ENCODE measurements at places on chromosomes 11 and 22.

DNA sequence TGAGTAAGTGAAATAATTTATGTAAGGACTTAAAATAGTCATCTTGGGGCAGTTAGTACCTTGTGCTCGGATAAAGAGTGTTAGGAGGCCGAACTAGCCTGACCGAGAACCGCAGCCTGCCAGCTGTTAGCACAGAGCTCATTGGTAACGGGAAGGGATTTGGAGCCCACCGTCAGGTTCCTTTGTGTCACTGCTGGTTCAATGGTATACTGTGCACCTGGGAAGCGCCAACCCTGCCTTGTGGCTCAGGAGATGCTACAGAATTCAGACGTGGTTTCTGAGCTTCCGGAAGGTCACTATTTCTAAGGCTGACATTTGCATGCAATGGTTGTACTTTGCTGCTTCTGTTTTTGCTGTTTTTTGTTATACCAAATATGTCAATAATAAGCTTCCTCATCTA lies 403.5 kb downstream of the CADM1 start:
- DNase-seq: no peak

DNA sequence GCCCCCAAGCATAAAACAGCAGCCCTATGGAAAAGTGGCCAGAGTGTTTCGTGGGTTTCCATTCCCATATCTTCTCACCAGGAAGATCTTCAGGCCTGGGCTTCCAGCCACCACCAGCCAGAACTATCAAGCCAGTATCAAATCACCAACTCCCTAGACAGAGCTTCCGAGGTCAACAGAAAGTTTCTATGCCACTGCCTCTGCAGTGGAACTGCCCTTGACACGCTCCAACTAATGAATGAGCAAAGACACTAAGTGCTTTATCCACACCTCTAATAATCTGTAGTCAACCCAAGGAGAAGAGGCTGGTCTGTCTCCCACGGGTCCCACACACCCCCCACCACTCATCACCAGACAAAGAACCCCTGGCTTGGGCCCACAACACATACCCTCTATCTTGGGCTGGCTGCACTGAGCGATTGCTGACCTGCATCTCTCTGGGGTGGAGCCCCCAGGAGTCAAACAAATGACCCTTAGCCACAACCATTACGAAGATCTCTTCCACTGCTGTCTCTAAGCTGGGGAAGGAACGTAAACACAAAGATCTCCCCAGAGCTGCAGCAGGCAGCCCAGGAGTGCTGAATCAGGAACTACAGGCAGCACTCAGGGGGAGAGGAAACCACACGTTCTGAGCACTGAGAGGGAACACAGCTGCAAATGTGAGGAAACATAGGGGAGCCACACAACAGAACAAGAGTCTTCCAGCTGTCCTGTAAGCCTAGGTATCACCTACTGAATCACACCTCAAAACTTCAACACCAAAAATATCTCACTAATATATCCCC lies 9.7 kb downstream of the OR5AN1 start:
- DNase-seq: no peak

DNA sequence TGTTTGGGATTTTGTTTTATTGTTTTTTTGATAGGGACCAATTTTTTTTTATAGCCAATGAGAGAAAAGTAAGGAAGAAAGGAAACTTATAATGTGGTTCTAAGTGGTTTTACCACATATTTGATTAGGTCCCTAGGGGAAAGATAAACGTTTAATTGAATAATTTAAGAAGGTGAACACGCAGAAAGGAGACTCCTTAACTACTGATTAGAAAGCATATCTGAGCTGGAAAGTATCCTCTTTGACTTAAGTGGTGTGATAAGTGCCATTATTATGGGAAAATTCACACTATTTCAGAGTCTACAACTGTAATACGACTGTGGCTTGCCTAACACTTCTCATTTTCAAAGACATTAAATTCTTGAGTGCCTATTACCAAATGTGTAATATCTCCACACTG lies 106.5 kb upstream of the GRAMD1B start:
- DNase-seq: no peak

DNA sequence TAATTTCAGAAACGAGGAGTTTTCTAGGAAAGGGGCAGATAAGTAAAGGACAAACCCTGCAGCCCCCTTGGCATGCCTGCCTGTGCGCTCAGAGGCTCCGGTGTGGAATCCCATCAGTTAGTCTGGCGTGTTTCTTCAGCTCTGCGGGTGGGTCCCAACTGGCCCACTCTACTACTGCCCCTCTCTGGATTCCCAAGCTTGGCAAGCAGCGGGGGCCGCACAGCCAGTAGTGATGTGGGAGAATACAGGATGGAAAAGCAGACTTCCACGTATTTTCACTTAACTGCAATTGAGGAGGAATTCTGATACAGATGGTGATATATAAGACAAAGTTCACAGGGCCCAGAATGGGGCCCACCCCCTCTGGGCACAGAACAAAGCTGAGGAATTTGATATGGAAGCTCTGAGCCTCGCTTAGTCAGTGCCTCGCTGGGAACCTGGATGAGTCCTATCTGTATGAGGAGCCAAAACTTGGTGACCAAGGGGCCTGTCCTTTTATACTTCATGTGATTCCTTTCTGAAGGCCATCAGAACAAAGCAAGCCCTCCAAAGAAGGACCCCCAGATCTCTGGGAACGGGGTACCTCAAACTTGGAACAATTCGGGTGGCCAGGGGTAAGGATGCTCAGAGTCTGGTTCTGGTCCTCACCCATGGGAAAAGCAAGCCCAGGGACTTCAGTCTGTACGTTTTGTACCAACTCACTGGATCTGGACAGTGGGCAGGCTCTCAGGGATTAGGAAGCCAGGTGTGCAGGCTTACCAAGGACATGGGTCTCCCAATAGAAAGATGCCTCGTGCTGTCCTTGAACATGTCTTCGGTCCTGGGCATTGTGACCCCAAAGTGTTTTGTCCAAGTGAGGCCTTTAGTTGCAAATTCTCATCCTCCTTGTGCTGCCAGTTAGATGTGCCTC lies 26.0 kb downstream of the RELT start:
- no peak for DNase-seq

GRCh38 chr22:50600967-50601668 lies 525 bp downstream of the MAPK8IP2 start:
- no peak for DNase-seq

DNA sequence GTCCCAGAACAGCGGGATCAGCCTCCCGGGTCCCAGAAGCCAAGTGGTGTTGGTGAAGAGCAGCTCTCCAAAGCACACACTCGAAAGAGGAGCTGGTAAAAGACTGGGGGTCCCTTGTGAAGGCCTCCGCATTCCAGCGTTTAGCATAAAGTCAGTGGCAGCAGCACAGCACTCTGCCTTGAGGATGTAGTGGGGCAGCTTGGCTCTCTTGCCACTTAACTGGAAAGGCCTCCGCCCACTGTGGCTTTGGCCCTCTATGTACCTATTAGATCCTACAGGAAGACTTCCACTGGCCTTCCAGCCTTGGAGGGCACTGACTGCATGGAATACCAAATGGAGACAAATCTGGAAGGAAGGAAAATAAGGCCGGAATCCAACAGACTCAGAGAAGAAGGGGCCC lies 1455.3 kb downstream of the BRD1 start:
- DNase-seq: no peak

- DNase-seq: peak; percentile 71
Measured at GRCh38 chr11:123451183-123451781, 21.2 kb downstream of the GRAMD1B start.

GRCh38 chr11:57776031-57776521 lies 14.5 kb downstream of the CTNND1 start:
- DNase-seq: no peak

DNA sequence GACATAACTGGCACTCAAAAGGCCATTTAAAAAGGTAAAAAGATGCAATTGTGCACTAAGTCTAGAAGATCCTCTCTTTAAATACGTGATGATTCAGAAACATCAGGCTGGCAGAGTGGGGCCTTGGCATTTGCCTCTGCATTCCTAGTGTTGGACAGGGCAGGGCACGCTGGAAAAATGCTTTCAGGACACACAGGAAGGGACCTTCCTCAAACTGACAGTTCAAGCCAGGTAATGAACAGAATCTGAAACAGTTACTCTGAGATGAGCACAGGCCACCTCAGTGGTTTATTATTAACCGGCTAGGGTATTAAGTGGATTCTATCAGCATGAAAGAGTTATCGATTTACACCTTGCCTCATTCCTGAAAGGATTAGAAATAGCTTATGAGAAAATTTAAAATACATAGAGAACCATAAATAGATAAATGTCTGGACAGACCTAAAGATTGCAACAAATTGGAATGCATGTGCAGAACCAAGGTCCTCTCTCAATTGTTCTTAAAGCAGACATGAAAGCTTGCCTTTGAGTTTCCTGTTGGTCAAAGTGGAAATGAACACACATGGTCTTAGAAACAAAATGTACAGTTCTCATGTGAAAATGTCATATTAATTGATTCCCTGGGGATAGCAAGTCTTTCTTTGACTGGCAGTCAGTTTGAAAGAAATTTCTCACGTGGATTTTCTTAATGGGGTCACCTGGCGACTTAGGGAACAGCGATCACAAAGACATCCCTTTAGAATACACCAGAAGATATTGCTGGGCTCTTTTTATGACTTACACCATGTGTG lies 21.5 kb upstream of the CSNK2A3 start:
- no peak for DNase-seq

DNA sequence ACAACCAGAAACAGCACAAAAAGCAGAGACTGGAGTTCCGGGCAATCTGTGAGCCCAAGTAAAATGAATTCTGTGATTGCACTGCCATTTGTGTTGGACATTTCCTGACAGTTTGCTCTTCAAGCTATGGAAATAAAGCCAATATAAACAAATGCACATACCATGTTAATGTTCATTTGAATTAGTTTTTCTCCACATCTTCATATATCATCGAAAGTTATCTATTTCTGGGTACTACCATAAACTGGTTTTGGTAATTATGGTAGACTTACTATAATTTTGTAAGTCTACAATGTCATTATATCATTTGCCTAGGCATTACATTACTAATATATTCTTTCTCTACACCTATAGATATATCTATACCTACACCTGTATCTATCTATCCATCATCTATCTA lies at the start of gene OR5M11:
Gene OR5M11, minus strand, starts transcription at position 101 of the 400 bp plus-strand sequence. Its CDS starts 0 bp downstream, at position 101.
- no peak for DNase-seq

DNA sequence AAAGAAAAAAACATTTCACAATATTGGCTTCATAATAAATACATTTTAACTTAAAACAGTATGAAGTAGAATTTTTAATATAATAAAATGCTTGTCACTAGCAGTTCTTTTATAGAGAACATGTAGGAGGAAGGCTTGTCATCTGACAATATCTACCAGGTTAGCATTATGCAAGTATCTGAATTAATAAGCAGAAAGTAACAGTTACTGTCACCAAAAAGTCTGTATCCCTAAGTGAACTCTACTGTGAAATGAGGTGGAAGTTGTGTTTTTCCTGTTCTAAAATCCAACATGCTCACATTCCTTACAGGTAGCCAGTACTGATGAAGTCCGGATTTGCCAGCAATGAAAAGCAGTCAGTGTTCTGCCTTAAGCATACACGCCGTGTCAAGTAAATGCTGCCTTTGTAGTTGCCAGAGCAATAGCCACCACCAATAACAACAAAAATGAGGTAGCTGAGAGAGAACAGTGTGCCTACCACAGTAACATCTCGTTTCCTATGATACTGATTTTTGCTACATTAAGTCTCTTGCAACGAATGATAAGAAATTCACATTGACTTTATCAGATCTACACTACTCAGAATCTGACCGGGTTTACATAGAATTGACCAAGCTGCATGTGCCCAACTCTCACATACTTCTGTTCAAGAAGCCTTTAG lies 95.5 kb downstream of the SIK3 start:
- peak; percentile 70 for DNase-seq

DNA sequence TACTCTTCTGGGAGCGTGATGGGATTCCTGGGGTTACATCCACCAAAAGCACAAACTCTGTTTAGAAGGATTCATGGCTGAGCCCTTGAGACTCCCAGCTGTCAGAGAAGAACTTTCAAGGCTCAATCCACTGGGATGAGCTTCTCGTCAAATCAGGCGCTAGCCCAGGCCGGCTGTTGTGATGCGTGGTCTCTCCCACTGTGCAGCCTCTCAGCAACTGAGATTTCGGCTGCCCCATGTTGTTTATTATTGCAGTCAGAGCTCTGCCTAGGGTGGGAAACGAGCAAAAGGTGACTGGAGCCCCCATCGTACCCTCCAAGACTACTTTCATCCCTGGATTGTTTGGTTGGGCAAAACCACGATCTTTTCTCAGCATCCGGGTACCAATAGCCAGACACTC lies 251.6 kb downstream of the ETS1 start:
- DNase-seq: no peak

GRCh38 chr11:78147807-78148206 lies 8.4 kb upstream of the ALG8 start:
- DNase-seq: no peak

DNA sequence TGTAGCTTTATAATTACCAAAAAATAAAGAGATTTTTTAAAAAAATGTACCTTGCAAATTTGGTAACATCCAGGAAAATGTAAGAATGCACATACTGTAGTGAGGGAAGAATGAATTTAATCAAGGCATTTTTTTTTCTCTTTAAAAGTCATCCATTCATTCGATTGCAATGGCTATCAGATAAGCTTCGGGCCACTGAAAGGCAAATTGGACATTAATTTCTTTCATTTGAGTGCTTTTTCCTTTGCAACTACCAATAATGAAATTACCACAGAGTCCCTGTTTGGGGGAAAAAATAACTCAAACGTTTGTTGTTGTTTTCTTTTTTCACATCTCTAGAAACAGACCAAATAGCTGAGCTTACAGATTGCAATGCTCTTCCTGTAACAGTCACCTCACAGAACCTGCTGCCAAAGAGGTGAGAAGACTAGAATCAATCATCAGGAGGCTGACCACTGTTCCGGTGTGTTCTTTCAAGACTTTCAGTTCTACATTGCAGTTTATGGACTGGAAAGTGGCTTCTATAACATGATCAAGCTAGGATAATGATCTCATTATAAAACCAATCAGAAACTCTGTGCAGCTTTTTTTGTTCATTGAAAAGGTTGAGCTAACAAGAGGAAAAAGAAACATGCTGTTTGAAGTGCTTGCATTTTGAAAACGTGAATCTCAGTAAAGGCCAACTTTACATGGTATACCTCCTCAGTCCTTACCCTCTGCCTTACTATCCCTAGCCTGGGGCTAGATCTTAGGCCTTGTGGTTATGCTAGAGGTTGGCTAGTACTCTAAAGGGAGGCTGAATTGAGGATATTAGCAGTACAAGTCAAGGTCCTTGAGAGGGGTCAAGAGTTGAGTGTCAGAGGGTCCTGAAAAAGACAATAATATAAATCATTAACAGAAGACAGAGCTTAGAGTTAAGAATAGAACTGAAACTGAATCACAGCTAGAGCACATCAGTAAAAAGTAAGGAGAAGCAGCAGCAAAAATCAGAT lies 1276.1 kb downstream of the LRRC4C start:
- no peak for DNase-seq

DNA sequence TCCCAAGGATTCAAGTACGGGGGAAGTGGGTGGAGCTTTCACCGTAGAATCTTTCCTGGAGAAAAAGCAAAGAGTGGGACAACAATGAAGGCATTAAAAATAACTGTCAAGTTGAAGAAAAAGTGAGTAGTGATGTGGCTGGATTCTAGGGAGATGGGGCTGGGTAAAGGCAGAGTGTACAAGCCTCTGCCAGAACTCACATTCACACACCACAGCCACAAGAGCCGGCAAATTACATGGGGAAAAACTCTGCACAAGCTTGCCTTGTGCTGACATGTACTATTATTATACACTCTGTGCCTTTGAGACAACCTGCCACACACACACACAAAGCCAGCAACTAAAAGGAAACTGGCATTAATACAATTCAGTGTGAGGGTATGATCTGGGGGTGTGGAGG lies 182.6 kb downstream of the LARGE1 start:
- no peak for DNase-seq

- DNase-seq: no peak
Measured at GRCh38 chr11:11660363-11660740, 38.5 kb upstream of the GALNT18 start.

- no peak for DNase-seq
Measured at GRCh38 chr11:62499944-62500649, 46.5 kb downstream of the AHNAK start.

GRCh38 chr11:20213790-20214189 lies 53.5 kb upstream of the DBX1 start:
- peak; percentile 2 for DNase-seq
